HFFc6 (cell line): ENCODE measurements at places on chromosomes 11 and 22. TPM values are rescaled to one million over a fixed set of nuclear protein-coding genes. Genes with fewer than 3 reads are reported as not detected.

- peak; percentile 51 for DNase-seq
Observed at GRCh38 chr11:14424096-14424495, 65.1 kb upstream of the RRAS2 start.

DNA sequence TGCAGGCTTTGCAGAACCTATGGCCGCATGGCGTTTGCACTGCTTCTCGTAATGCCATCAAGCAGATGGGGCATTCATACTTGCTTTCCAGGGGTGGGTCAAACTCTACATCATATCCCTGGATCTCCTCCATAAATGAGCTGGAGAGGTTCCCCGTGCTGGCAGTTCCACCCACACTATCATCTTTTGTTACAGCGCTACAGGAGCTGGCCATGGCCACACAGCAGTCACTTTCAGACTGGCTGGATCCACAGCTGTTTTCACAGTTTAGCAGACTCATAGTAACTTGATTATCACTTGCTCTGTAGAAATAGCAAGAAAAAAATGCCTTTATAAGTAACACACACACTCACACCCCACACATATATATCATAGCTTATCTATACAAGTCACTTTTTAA, 8.8 kb downstream of the TRAF6 start:
- DNase-seq: no peak

GRCh38 chr11:121464352-121464946, 11.7 kb upstream of the SORL1-AS1 start:
- peak; percentile 90 for DNase-seq

GRCh38 chr11:105144887-105145286, 5.3 kb upstream of the CARD18 start:
- peak; percentile 58 for DNase-seq

DNA sequence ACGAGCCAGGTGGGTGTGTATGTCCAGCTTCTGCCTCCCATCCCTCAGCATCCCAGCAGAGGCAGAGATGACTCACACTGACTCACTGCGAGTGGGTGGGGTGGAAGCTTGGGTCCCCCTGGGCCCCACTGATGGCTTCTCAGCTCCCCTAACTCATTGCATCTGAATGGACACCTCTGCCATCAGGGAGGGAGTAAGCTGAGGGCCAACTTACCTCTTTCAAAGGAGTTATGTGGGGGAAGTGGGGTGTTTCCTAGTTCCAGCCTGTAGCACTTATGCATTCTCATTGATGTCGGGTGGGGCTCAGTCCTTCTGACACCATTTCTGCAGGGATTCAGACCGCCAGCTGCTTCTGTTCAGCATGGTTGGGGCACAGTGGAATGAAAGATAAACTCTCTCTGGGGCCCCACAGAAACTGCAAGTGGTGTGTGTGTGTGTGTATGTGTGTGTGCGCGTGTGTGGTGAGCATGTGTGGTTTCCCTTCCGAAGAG, 1425.8 kb downstream of the TBC1D22A start:
- no peak for DNase-seq

DNA sequence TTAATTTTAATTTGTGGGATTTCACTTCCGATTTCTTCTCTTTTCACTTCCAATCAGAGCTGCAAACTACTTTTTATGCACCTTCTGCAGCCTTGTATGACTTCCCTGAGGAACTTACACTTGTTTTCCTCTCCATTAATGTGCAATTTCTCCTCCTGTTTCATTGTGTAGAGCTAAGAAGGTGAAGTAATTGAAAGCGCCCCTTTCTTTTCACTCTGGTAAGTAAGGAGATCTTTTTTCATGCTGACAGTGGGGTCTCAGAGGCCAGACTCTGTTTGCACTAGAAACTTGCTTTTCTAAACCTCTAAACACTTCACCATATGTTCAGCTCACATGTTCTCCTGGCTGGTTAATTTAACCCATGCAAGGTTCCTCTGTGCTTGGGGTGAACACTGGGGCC, 117.0 kb downstream of the FANCF start:
- no peak for DNase-seq

OR5B21 gene
- not detected in 3 replicates for total RNA-seq

KDM4E gene
- total RNA-seq: not detected in 3 replicates

DNA sequence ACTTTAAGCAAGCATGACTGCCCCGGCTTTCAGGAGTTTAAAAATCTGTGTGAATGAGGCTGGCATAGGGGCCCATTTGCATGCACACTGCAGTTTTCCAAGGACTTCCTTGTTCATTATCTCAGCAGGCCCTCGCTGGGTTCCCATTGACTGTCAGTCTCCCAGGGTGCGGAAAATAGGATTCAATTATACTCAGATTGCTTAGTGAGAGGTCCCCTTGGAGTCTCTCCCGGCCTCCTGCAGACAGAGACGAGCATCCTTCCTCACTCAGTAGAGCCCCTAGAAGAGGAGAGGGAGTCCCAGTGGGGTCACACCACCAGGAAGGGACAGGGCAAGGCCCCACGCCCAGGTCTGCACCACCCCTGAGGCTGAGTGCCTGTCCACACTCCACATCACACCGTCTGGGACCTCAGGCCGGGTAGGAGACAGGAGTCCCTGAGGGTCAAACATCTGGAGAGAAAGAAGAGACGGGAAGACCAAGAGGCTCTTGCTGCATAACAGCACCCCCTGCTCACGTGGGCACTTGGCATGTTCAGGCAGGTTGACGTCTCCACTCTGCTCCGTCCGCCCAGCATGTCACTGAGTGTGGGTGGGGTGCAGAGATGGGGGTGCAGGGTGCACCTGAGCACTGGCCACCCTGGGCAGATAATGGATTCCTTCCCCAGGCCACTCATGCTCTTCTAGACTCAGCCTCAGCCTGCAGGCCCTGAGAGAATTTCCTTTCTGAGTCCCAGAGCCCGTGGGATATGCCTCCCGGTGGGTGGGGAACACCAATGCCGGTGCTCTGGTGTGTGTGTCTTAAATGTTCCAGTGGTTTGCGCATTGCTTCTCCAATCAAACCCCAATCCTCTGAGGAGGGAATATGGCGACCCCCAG, 58.8 kb downstream of the MCM5 start:
- no peak for DNase-seq

DNA sequence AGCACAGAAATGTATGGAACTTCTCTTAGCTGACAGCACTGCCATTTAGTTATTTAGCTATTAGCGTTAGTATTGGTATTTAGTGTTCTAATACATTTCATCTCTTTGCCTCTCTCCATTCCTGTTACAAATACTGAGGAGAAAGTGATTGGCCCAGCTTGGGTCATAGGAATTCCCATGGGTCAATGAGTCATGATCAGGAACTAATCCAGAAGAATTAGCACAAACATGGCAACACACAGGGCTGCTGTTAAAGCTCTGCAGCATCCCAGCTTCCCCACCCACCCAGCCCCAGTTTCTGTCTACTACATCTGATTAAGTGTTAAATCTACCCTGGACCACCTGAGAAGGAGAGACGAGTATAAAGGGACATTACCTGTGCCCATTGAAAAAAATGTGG, 36.1 kb downstream of the PDGFD start:
- DNase-seq: peak; percentile 43

GRCh38 chr11:64489831-64490441, 101.1 kb upstream of the SLC22A12 start:
- DNase-seq: peak; percentile 30

DNA sequence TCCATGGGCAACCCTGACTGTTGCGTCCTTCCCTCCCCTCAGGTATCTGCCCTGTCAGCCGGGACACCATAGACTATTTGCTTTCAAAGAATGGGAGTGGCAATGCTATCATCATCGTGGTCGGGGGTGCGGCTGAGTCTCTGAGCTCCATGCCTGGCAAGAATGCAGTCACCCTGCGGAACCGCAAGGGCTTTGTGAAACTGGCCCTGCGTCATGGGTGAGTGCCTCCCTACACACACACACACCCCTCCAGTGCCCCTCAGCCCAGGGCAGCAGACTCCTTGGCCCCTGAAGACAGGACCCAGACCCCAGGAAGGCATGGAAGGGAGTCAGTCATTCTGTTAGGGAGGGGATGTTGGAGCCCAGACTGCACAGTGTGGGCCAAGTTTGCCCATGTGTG, 17.9 kb upstream of the UVRAG start:
- no peak for DNase-seq

GRCh38 chr11:31795706-31796498, 15.2 kb downstream of the PAX6 start:
- DNase-seq: no peak

GRCh38 chr11:56932572-56933220, 56.0 kb upstream of the OR5AK2 start:
- peak; percentile 56 for DNase-seq
